NCI-H526 treated with DMSO at 0.1 percent for 48 hours (cell line): ENCODE measurements at places on chromosomes 13 and 19.

DNA sequence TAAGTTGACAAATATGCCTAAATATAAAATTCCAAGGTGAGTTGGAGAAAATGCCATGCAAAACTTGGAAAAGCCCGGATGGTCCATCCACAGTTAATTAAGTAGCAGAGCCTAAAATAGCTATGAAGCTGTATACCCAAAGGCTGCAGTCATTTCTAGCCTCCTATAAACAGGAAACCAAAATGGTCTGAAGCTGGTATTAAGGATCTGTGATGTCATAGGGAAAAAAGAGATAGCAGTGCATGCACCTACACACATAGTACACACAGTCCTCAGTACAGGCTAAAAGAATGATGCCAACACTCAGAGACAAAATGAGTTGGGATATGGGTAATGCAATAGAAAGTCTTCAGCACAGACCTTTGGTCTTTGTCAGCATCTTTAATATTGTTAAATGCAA, 736.9 kb downstream of the EFNB2 start:
- no peak for DNase-seq

DNA sequence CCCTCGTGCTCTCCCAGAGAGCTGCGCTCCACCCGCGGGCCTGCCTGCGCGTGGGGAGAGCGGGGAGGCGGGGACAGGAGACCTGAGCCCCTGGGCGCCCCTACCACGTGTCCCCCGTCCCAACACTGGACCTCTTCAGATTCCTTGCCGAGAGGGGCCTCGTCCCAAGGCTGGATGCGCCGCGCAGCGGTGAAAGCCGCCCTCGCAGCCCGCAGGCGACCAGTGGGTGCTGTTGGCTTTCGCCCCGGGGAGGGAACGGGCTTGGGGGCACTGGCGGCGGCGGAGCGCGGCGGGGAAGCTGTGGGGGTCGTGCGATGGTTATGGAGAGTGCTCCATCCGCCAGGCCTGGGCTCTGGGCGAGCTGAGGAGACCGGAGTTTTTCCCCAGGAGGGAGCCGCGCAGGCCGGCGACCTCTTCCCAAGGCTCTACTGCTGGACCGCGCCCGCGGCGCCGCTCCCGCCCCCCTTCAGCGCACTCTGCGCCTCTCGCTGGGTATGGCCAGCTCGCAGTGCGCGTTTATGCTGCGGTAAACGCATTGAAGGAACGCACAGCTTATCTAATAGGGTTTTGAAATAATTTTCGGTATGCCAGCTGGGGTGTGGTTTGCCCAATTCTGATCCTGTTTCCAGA, 17.2 kb upstream of the RNF17 start:
- DNase-seq = no peak

DNA sequence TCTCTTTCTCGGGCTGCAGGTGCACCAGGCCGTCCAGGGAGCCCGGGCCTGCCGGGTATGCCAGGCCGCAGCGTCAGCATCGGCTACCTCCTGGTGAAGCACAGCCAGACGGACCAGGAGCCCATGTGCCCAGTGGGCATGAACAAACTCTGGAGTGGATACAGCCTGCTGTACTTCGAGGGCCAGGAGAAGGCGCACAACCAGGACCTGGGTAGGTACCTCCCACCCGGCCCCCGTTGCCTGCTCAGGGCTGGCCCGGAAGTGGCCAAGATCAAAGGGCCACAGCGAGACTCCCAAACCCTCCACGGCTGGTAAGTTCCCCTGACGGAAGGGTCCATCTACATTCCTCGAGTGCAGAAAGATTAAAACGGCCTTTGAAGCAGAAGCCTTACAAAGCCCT, 55.1 kb downstream of the RAB20 start:
- no peak for DNase-seq

DNA sequence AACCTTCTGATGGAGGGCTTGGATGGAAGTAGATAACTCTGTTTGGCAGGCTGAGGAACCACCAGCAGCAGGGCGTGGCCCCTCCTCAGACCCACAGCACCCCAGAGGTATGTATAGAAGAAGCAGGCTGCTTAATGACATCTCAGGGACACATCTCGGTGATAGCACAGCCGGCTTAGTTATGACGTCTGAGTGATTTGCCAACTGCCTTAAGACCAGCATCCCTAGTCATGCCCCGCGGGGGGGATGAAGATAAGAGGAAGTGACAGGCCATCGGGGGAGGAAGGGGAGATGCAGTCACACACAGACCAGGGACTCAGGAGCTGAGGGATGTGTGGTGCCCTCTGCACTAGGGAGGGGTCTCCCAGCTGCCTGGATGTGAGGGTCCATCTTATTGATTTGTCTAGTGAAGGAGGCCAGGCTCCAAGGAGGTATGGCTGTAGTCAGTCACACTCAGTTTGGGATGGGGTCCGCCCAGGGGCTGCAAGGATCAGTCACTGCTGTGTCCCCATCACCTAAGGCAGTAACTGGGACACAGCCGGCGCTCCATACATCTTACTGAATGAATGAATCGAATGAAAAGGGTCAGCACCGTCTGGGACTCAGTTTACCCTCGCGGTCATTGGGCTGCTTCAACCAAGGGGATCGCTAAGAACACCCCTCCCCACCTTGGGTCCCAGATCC, 19.2 kb upstream of the ERCC1 start:
- no peak for DNase-seq

DNA sequence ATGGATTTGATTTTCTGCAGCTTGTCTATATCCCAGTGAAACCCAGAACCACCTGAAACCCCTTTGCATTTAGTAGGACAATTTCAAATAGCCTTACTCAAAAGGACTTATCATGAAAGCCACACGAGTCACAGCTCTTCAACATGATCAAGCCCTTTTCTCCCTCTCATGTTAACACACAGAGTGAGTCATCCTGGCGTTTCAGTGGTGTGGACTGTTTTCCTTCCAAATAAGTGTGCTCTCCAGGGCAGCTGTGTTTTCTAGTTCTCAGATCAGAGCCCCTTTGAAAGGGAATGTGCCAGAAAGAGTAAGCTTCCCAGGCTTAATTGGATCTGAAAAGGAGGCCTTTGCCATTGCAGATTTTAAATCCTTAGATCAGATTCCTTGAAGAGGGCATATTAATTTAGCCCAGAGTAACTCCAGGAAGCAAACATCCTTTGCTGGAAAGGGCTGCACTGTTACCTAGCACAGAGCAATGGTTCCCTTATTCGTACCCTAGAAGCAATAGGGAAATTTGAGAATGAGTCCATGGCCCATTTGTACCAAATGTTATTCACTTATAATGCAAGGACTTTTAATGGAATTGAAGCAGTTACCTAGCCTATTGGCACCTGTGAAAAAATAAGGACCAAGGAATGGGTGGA, 51.3 kb downstream of the ERICH6B start:
- DNase-seq = no peak

GRCh38 chr19:46900341-46900740, 39.5 kb downstream of the ARHGAP35 start:
- DNase-seq = no peak

GRCh38 chr13:51844862-51845573, at the start of gene TMEM272:
TMEM272 (minus strand) TSS chr13:51845177; CDS start chr13:51838530, 6,647 bp downstream.
- DNase-seq = peak; percentile 69

DNA sequence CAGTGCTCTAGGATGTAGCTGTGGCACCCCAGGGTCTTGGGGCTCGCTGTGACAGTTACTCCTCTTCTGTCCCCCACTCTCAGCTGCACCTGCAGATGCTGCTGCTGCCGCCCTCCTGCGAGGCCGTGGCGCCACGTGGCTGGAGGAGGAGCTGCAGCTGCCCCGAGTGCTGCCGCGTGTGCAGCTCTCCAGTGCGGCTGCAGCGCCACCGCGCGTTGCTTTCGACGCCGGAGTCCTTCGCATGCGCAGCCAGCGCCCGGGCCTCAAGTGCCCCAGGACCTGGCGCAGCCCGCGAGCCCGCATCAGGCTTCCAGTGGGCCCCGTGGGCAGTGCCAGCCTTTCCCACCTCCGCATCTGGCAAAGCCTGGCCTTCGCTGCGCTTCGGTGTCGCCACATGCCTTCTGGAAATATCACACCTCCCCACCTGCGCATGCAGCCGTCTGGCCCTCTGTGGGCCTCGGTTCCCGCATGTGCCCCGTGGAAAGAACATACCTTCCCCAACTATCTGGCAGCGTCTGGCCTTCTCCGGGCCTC, 692 bp upstream of the ZNF580 start:
- peak; percentile 57 for DNase-seq

DNA sequence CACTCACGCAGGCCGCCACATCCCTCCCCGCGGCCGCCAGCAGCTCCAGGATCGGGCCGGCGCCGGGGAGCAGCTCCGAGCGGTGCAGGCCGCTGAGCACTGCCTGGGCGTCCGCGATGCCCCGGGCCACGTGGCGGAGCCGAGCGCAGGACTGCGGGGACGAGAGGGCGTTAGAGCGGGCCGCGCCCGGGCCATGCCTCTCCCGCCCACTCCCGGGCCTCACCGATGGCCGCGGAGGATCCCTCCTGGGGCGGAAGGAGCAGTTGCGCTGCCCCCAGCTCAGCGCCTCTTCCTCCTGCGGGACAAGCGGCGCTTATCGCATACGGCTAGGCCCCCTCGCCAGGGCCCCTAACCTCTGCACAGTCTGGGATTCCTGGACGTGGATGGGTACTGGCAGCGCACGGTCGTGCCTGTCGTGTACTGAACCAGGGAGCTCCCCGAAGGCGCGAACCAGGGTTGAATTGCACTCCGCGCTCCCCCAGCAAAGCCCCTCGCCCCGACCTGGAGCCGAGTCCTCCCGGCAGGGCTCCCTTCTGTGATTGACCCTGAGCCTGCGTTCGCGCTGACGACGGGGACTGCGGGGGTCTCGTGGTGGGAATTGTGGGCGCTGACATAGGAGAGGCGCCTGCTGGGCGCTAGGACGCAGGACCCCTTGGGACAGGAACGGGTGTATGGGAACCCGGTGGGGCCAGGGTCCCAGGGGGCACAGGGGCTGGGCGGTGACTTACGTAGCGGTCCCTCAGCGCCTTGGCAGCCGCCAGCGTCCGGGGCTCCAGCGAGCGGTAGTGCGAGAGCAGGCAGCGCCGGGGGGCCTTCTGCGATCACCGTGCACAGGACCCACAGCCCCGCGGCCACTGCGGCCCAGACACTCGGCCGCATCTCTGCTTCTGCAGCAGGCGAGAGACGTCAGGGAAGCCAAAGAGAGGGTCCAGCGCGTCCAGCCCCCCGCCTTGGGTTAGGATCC, 673 bp downstream of the IFNL4 start:
- DNase-seq = no peak

- no peak for DNase-seq
These were observed 5.0 kb downstream of the TLE5 start for GRCh38 chr19:3057275-3057714.

DNA sequence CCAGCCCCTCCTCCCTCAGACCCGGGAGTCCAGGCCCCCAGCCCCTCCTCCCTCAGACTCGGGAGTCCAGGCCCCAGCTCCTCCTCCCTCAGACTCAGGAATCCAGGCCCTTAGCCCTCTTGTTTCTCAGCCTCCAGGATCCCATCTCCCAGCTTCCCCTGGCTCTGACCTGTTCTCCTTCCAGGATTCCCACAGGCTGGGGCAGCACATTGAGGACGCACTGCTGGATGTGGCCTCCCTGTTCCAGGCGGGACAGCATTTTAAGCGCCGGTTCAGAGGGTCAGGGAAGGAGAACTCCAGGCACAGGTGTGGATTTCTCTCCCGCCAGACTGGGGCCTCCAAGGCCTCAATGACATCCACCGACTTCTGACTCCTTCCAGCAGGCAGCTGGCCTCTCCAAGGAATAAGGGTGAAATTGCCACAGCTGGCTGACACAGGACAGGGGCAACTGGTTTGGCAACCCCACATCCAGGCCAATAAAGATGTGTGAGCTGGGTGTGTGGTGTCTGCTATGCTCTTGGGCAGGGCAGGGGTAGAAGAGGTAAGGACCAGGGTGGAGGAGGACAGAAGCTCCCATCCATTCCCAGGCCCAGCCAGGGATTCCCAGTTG, 22.4 kb downstream of the CPT1C start:
- DNase-seq = no peak

DNA sequence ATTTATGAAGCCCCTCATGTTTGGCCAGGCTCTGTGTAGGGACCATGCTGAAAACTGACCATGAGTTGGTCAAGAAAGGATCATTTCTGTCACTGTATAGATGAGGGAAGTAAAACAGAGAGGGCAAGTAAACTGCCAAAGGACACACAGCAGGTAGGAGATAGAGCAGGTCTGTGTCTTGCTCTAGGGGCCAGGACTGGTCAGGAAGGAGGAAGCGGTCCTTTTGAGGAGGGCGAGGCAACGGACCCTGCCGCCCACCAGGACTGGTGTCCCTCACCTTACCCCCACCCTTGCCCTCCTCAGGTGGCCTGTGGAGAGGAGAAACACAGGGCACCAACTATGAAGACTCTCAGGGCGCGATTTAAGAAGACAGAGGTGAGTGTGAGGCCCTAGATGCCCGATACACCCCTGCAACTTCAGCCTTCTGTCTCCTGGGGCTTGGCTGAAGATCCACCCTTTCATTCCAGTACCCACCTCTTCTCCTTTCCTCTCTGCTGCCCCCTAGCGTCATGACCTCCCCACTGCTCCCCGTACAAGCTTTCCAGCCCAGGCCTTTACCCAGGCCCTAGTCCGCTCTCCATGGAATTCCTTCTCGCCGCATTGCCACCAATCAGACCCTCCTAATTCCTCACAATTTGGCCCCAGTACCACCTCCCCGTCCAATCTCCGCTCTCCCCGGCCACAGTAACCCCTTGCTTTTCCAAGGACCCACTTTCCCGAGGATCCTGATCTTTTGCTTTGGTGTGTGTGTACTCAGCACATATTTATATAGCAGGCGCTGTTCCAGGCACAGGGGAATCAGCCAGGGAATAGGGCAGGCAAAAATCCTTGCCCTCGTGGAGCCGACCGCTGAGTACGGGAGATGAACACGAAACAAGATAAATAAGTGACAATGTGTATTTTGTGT, 3.9 kb downstream of the ANKRD24 start:
- DNase-seq = peak; percentile 18

DNA sequence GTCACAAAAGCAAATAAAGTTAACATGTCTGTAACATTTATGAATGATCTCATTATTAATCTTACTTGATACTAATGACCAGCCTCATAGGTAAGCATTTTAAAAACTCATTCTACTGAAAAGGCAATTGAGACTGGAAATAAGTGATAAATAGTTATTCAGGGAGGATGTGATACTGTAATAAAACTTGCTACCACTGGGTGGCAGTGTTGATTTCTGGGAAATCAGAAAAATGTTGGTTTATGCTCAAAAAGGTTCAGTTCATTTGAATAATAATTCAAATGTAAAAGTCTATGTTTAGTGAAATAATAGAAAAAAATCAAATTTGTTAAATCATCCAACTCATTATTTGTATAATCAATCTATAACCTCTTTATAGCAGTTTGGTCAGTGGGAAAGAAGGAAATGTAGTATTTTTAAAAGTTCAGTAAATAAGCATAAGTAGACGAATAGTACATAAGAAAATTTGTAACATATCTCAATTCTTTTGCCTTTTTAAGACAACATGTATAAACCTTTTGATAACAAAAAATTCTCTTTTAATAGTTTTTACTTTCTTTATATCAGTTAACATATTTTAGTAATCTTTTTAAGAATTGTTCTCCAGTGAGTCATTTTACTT, 9.6 kb downstream of the ABHD13 start:
- DNase-seq = peak; percentile 10

DNA sequence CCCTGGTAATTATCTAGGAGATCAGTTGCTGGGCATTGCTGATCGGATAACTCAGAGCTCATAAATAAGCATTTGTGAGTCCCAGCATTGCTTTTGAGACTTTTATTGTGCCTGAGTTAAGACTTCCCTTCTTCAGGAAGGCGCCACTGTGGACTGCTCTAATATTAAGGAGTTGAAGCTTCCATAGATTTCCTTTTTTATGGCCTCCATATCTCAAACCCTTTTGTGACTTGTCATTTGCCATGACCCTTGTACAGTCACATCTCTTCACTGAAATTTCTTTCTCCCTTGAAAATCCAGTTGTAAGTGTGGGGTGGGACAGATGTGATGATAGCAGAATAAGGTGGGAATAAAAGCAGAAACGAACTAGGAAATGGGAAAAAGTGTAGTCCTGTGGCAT, 6.3 kb downstream of the TM9SF2 start:
- DNase-seq = no peak

- DNase-seq = no peak
These were observed 21.7 kb downstream of the ZNF613 start for GRCh38 chr19:51948975-51949374.
